ENCODE measurements at places on chromosomes 16 and 17. TPM values are rescaled to one million over a fixed set of nuclear protein-coding genes. Genes with fewer than 3 reads are reported as not detected.

DNA sequence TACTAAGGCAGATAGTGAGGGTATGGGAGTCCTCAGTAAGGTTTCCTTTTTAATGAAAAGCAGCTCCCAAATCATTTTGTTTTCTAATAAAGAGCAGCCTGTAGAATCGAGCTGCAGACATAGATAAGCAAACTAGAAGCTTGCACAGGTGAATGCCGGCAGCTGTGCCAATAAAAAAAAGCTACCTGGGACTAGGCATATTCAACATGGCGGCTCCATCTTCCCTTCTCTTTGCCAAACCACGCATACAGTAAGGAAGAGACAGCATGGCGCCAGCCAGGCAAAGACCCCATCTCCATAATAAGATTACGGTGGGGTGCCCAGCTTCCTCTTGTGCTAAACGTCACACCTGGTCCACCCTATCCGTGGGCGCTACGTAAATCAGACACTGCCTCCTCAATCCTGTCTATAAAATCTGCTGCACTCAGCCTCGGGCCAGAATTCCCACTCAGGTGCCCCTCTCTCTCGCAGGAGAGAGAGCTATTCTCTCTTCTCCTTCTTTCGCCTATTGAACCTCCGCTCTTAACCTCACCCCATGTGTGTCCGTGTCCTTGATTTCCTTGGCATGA, 92.7 kb upstream of the FA2H start:
- DNase-seq: no peak

DNA sequence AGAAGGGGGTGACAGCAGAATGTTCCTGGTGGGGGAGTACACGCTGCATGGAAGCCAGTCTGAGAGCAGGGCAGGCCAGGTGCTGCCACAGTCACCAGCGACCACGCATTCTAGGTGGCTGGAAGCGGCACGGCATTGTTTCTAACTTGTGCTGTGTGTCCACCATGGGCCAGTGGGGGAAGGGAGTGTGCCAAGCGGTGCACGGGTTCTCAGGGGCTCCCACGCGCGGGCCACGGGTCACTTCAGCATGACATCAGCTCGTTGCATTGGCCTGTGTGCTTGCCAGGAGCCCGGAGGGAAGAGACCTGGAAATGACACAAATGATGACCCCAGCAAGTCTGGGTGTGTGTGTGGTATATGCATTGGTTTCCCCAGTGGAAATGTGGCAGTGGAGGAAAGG, 164.9 kb upstream of the PLCG2 start:
- no peak for DNase-seq

DNA sequence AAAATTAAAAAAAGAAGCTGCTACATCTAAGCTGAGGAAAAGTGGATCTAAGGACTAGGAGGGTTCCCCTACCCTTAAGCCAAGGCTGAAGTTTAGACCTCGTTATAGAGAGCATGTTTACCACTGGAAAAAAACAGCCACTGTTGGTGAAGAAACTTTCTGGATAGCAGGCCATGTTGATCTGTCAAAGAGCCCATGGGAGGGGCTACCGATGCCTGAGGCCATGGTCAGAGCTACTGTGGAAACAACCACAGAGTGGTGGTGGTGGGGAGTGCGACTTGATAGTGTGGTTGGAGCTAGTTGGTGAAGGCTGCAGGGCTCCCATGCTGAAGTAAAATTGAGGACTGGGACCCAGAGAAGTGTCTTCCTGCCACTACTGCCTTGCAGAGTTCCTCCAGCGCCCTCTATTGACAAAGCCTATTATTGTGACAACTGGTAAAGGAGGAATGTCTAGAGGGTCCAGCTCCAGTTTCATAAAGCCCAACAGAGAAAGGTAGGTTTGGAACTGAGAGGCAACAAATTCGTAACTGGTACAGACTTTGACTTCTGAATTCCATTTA, 12.7 kb upstream of the FAM20A start:
- DNase-seq: peak; percentile 42

DNA sequence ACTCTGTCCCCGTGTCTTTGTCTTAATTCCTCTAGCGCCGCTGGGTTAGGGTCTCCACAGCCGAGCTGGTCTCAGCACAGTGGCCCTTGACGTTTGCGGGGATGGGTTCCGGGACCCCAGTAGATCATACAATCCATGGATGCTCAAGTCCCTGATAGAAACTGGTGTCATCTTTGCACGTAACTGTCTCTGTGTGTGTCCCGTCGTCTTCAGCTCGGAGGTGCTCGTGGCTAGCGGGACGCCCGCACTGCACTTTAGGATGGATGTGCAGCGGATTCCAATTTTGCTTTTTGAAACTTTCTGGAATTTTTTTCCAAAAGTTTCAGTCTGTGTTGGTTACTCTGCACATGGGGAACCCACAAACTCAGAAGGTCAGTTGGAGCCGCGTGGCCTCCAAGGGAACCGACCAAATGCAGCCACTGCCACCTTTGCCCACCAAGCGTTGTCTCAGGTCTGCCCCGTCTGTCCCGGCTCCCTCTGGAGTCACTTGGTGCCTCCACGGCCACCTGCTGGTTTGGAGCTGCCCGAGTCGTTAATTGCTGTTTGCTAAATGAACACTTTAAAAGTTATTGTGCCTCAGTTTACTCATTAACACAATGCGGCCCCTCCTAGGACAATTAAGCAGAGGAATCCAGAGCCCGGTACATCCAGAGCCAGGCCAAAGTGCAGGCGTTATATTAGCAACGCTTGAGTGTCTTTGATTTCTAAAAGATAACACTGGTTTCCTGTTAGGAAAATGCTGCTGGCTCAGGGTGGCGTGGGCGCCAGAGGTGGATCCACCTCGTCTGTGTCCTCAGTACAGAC, 5.3 kb upstream of the DPEP1 start:
- no peak for DNase-seq

DNA sequence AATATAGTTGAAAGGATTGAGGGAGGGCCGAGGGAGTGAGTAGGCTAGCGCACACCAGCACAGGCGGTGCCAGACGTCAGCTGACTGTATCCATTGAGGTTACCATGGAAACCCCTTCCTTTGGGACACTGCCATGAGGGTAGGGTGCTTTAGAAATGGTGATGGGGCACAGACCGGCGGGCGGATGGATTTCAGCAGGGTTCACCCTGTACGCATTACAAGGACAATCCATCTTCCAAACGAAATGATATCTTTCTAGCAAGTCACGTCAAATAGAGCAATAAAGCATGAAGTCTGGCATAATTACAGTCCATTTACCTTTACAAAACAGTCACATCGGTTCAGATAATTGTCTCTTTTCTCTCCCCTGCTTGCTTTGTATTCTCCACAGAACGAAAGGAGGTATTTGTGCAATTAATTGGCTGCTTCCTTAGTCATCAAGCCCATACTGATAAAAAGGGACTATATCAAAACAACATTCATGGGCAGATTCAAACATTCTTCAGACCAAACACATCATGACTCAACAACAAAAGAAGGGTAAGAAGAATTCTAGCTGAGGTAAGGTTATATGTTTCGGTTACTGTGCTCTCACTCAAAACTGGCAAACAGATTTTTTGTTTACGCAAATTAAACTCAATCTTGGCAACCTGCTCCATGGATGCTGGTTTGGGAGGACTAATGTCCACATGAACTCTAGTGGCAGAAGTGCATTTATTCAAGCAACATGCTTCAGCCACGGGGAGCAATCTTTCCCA, 140.6 kb downstream of the CDK5R1 start:
- DNase-seq: peak; percentile 13

DNA sequence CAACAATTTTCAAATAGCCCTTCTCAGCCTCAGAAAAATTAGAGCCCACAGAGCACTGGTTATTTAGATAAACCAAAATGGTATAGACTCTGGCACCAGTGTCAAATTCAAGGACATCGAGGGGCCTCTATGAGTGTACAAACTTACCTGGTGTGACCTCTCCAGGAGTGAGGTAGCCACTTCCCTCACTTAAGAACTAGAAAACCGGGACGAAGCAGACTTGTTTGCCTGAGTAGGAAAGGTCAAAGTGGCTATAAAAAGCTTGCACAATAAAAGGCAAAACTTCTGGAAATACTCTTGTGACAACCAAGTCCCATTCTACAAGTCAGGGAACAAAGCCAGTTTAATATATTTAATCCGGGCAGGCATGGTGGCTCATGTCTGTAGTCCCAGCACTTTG, 39.2 kb upstream of the PRSS54 start:
- DNase-seq: no peak

GRCh38 chr17:6343736-6344135, 91.2 kb downstream of the AIPL1 start:
- DNase-seq: no peak

DNA sequence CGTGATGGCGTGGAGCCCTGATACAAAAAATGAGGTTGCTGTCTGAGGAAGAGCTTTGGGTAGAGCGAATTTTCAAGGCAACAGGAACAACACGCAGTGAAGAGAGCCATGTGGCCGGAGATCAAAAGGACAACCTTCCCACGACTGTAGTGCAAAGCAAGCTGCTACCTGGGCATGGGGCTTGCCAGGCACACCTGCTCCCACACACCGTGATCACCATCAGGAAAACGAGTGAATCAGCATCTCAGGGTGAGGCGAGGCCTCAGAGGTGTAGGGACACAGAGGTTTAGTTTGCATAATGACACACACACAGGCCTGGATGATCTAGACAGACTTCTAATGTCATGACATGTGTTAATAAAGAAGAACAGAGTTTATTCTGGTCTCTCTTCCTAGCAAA, 65.7 kb downstream of the PARN start:
- no peak for DNase-seq

DNA sequence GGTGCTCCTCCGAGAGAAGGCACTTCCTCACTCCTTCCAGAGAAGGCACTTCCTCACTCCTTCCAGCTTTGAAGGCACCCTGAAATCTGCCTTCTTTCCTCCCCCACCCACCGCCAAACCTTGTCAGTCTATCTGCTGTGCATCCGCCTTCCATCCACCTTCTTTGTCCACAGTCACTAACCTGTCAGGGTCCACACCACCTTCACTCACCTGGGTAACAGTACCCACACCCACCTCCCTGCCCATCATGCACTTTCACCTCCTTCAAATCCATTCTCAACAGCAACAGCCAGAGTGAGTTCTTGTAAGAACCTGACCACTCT, 5.2 kb downstream of the CCDC102A start:
- no peak for DNase-seq

DNA sequence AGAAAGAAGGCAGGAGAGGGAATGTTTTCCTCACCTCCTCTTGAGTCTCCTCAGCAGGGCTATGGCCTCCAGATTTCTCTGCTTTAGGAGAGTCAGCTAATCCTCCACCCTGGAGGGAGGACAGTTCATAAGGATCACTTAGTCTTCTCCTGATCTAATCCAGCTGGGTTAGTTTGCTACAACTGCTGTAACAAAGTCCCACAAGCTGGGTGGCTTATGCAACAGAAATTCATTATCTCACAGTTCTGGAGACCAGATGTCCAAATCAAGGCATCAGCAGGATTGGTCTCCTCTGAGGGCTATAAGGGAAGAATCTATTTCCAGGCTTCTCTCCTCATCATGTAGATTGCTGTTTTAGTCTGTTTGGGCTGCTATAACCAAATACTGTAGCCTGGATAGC, 40.6 kb upstream of the XYLT1 start:
- no peak for DNase-seq

DNA sequence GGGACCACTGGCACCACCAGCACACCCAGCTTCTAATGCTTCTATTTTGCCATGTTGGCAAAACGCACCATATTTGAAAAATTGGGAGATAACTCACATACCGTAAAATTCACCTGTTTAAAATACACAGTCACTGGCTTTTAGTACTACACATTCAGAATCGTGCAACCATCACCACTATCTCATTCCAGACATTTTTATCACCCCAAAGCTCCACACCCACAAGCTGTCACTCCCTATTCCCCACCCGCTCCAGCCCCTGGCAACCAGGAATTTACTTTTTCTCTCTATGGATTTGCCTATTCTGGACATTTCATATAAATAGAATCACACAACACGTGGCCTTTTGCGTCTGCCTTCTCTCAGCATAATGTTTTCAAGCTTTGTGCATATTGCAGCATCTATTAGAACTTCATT, 25.0 kb downstream of the PPL start:
- no peak for DNase-seq

- no peak for DNase-seq
These were observed 108.1 kb downstream of the CMIP start for GRCh38 chr16:81552743-81553079.

DNA sequence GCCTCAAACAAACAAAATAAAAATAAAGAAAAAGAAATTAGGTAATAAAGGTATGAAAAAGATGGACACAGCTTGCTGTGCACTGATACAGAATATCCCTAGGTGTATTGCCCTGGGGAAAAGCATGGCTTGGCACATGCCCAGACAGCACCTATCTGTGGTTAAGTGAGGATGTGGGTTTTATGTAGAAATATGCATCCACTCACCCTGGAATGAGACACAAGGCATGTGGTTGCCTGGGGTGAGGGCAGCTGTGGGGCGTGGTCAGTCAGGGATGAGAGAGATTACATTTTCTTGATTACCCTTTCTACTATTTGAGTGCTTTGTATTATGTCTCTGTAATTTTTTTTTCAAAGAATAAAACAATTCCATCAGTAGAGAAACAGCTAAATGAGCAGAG, 6.9 kb downstream of the PLLP start:
- peak; percentile 98 for DNase-seq

- DNase-seq: peak; percentile 73
These were observed 8.0 kb upstream of the GNA13 start for GRCh38 chr17:65064452-65065019.

DNA sequence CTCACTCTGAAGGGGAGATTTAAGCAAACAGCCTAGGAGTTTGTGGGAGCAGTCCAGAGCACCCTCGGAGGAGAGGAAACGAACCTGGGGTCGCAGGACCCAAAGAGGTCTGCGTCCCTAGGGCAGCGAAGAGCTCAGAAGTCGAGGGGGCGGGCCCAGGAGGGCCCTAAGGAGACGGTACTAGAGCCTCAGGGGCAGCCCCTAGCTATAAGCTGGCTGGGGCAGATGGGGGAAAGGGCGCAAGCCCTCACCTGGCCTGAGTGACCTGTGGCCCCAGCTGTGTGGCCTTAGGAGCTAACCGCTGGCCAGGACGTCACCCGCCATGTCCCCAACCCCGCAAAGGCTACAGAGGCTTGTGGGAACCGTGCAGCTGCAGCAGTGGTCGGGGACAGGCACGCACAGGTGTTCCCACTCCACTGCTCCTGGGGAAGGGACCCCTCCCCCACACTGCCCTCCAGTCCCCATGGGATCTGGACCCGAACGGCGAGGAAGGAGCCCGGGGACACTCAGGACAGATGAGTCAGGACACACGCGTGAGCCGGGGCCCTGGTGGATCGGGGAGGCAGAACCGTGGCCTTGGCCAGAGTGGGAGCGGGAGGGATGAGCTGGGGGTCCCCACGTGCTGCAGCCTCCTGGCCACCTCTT, 2.0 kb upstream of the CTRB2 start:
- DNase-seq: no peak

DNA sequence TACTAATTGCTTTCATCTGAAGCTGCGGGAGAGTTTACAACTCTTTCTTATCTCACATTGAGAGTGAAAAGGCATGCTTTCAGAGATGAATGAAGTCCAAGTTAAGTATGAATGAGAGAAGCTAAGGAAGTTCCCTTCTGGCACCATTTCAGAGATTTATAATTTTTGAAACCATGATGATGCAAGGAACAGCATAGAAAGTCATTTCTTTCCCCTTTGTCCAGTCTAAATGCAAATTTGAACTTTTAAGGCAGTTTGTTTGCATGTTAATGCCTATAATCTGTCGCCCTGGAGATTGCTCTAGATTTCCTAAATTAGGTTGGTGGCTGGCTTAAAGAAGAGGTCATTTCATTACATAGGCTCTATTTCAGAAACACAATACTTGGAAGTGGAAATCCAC, 594.8 kb upstream of the GOT2 start:
- no peak for DNase-seq

DERL2 gene
- 64.4 TPM for total RNA-seq

GSE1 gene
- 6.3 TPM for total RNA-seq

ADAD2 gene
- total RNA-seq: not detected

LRRC36 gene
- not detected for total RNA-seq

MARF1 gene
- total RNA-seq: 5.2 TPM

ANKRD40CL gene
- total RNA-seq: not detected

CEMP1 gene
- not detected for total RNA-seq

KIF19 gene
- not detected for total RNA-seq

PDILT gene
- not detected for total RNA-seq
